ENCODE measurements at places on chromosomes 7 and 10.

GRCh38 chr7:141609576-141609975, 58.4 kb downstream of the AGK start:
- no peak for DNase-seq

DNA sequence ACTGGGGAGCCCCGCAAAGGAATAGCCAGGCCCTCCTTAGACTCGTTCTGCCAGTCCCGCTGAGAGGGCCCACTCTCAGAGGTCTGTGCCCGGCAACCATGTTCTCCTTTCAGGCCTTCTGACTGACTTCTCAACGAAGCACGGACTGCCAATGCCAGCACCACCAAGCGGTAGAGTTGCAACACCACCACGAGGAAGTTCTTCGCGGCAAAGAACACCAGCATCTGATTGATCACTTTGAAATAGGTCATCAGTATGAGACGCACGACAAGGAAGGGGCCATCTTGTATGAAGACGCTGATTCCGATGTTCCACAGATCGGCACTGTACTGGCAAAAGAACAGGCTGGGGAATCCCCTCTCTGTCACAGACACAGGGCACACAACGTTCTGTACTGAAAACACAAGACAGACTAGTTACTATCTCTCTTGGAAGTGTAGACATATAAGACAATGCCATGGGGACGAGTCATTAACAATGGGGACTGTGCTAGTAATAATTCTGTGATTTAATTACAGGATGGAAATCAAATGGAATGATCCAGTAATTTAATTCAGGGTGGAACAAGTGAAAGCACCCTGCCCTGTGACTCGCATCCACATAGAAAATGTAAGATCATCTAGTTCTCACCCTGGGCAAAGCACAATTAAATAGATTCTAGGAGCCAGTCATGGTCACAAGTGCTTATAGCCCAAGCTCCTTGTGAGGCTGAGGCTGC, 42.7 kb downstream of the TMEM26 start:
- no peak for DNase-seq

GRCh38 chr10:97363071-97363470, 28.5 kb upstream of the FRAT2 start:
- DNase-seq = no peak

GRCh38 chr7:73858807-73859206, 2.2 kb upstream of the TMEM270 start:
- no peak for DNase-seq

- no peak for DNase-seq
These were observed 39.4 kb downstream of the SYPL1 start for GRCh38 chr7:106072715-106073091.

DNA sequence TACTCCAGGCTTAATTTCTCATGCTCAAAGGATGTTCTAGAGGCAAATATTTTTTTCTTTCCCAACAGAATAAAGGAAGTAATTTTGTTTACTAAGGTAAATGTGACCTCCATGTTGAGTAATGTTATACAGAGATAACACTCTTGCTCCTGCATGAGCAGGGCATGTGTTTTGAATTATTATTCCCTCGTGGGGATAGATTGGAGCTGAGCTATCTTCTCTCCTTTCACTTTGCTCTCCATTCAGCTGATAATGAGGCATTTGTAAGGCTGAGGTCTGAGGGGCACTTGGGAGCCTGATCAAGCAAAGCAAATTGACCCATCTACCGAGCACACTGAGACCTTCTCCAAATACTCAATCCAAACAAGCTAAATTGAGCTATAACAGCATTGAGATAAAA, 50.7 kb upstream of the GHITM start:
- no peak for DNase-seq

- no peak for DNase-seq
These were observed 99.1 kb downstream of the UNCX start for GRCh38 chr7:1331561-1332467.
